ENCODE measurements at places on chromosomes 3 and 15.
A peak's percentile ranks its signal among the peaks of the same experiment; 100 is the strongest.

- peak; percentile 3 for DNase-seq
Observed at GRCh38 chr3:114319453-114319852, 25.6 kb downstream of the TIGIT start.

GRCh38 chr3:18446149-18446825 lies 21.1 kb upstream of the SATB1 start:
- DNase-seq: no peak

- no peak for DNase-seq
Observed at GRCh38 chr3:190692256-190692655, 170.2 kb downstream of the GMNC start.

DNA sequence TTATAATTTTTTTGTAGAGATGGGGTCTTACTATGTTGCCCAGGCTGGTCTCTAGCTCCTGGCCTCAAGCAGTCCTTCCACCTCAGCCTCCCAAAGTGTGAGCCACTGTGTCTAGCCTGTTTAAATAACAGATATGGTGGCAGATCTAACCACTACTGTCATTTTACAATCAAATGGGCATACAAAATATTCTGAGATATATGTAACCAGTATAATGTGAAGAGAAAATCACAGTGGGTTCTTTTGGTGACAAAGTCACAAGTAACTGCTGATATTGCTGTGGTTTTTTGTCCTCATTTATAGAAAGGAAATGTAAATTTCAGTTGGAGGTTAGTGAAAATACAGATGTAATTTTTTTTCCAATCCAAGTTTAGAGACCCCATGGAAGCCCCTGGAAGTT lies 58.6 kb upstream of the ARHGEF3 start:
- DNase-seq: no peak

GRCh38 chr3:42508562-42508961 lies 6.1 kb downstream of the VIPR1 start:
- DNase-seq: no peak

DNA sequence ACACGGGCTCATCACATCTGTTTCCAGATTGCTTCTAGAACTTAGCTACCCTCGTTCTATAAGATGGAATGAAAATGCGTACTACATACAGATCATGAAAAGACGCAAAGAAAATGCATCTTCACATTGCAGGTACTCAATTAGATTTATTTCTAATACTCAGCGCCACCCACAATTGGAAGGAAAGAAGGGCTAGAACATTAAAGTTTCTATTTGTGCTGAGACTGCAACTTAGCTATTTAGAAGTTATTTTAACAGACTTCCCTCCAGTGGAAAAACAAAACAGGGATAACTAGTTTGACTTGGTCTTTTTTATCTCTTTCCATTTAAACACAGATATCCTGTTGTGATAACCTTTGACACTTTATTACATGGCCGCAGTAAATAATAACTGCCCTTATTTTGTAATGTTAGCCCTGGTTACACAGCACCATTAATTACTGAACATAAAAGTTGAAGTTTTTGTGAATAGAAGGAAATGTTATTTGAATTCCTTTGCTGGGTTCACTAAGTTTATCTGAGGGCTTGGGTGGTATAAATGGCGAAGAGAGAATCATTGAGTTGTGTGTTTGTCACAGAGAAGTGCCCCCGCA lies 86.9 kb upstream of the SLC25A26 start:
- DNase-seq: no peak

GRCh38 chr3:131705558-131706051 lies 202.8 kb upstream of the MRPL3 start:
- DNase-seq: no peak

GRCh38 chr15:36790891-36791290 lies 211.5 kb downstream of the CDIN1 start:
- no peak for DNase-seq

DNA sequence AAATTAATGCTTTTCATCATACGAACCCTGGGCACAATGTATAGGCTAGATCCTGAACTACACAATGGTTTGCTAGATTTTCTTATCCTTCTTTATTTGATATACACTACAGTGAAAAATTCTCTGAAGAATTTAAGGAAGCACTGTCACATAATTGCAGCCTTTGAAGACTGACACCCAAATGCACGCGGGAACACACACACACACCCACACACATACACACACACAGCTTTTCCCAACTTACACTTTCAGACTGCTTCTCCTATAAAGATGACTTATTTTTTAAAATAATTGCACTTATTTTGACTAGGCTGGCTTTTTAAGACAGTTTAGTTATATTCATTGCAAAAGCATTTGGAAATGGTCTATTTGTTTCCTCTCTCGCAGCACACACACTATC lies 70.0 kb upstream of the LRRN1 start:
- DNase-seq: no peak

DNA sequence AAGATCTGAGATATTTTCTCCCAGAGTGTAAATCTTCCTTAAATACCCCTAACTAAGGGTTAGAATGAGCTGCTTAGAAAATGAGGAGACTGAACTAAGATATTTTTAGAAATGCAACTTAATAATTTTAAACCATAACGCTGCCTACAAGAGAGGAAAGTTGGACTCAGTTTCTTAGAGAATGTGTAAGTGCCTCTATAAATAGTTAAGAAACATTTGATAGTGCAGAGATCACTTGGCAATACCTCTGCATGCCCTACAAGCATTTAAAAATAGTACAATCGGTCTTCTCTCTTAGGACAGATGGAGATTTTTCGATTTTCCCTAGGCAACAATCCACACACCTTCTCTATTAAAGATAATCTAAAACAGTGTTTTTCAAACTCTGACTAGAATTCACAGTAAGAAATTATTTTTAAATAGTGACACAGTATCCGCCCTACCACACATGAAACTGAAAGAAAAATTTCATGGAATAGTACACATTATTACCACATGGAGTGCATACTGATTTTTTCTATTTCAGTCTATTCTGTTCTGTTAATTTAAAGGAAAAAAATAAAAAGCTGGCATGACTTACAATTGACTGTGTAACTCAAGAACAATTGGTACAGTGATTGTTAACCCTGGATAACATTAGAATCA lies 83.2 kb downstream of the GADL1 start:
- DNase-seq: no peak

- no peak for DNase-seq
Observed at GRCh38 chr3:127637971-127638370, 9.0 kb downstream of the PODXL2 start.

DNA sequence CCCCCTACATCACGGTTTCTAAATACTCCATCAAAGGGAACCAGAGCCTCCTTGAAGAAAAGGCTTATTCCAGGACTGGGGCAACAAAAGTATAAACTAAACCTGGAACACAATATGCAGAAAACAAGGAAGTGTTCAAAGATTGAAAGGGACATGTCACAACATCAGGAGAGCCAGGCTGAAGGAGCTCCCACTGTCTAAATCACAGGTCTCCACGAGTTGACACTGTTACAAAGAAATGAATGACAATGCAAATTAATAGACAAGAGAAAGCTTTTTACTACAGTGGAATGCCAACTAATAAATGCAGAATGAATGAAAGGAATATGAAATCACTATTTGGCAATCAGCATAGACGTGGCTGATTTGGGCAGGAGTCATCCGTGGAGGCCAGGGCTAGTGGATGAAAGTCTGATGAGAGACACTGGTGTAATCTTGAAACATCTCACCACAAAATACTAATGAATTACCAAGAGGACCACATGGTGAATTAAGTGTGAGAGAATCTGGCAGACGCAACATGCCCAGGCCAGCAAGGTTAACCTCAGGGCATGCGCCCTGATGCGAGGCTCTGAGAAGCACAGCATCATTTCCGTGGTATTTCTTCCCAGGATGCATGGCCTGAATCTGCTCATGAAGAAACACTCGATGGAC lies 123.8 kb upstream of the TJP1 start:
- no peak for DNase-seq

DNA sequence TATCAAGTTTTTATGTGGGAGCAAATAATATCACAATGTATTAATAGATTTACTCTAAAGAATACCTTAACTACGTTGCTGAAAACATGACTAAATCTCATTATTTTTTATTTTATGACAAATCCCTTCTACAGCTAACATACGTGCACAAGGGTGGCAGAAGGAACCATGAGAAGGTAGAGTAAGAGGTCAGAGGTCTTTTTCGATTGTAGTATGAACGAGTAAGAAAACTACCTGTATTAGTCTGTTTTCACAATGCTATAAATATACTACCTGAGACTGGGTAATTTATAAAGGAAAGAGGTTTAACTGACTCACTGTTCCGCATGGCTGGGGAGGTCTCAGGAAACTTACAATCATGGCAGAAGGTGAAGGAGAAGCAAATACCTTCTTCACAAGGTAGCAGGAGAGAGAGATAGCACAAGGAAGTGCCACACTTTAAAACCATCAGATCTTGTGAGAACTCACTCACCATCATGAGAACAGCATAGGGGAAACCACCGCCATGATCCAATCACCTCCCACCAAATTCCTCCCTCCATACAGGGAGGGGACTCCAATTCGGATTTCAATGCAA lies 95.3 kb downstream of the SUCLG2 start:
- no peak for DNase-seq

DNA sequence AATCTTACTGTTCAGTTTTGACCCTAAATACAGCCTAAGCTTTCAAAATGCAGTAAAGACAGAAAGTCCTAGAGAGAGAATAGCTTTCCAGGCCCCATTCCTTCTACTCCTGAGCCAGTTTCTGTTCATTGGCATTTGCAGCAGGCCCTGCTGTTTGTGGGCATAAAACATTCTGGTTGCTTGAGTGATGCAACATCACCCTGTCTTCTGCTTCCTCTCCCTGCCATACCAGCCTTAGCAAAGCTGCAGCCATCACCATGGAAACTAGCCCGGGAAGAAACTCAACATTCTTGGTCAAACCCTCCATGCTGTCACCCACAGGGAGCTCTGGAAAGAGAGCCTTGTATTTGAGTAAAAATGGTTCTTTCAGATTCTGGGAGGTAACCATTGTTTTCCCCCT lies 325.7 kb downstream of the MAGI1 start:
- peak; percentile 61 for DNase-seq

DNA sequence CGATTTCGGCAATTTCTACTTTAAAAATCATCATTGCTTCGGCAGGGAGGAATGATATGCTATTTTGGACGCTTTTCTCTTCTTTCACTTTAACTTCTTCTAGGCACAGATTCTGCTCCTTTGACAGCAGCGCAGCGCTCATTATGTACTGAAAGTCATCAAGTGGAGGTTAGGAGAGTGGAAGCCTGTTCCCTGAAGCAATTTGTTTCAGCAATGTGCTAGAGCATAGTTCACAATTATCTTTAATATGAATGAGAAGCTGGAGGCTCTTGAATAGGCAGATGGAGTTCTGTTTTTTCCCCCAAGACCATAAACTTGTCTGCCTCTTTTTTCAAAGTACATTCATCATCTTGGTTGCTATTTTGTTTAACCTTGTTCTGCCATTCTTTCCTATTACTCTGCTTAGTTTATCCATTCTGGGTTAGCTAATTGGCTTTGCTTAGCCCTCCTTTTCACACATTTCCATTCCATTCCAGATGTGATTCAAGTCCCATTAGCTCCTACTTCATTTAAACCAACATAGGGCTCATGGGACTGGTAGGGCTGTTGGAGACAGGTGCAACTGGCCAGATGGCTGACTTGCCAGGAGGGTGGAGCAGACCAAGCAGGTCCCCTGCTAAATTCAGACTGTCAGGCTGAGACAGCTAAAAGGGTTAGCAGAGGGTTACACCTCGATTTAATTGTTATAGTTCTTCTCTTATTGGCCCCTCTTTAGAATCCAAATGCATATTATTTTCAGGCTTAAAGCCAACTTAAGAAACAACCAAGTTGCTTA lies 534.7 kb upstream of the CBLB start:
- DNase-seq: no peak

- peak; percentile 2 for DNase-seq
Observed at GRCh38 chr3:174215456-174215855, 643.7 kb upstream of the NAALADL2 start.

GRCh38 chr15:31867536-31868442 lies 162.5 kb upstream of the CHRNA7 start:
- DNase-seq: no peak

- DNase-seq: no peak
Observed at GRCh38 chr15:82995938-82996337, 9.9 kb downstream of the RAMAC start.

- DNase-seq: no peak
Observed at GRCh38 chr3:113212150-113212843, 940 bp downstream of the BOC start.

DNA sequence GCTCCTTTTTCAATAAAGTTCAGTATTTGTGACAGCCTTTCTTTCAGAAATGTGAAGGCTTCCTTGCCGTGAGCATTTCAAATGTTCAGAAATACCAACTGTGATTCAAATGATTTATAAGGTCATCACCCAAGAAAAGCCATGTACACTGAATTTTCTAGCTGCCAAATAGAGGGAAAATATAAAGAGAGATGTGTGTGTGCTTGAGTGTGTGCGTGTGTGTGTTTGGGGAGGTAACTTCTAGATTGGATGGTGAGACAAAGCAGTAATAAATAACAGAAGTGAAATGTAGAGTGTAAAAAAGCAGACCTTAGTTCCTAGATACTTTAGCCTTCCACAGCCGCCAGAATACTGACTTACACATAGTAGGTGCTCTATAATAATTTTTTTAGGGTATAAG lies 577.4 kb downstream of the TBL1XR1 start:
- no peak for DNase-seq

DNA sequence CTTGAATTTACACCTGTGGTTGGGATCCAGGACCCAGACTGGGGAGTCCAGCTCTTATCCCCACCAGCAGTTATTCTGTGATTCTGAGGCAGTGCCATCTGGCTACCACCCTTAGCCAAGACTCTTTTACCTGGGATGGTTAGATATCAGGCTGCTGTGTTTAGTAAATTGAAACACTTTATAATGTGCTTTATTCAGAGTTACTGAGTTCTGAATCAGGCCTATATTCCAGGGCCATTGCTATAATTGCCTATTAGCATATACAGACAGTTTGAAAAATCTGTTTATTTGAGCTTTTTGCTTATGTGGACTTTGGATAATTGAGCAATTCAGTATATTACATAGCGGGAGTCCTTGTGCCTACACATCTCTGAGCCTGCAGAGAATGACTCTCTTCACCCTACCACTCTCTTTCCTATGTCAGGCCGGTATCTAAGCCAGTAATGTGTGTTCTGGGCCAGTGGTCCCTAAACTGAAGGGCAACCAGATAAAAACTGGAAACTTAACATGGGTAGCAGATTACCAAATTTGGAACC lies 45.4 kb upstream of the TRAK1 start:
- DNase-seq: no peak

Data from BJ (cell line).